ENCODE measurements at places on chromosomes 4 and X. TPM values are rescaled to one million over a fixed set of nuclear protein-coding genes. Genes with fewer than 3 reads are reported as not detected.

GRCh38 chr4:150366487-150366999, 215.4 kb upstream of the MAB21L2 start:
- no peak for DNase-seq

- no peak for DNase-seq
Observed at GRCh38 chr4:125527681-125528080, 212.9 kb downstream of the FAT4 start.

DNA sequence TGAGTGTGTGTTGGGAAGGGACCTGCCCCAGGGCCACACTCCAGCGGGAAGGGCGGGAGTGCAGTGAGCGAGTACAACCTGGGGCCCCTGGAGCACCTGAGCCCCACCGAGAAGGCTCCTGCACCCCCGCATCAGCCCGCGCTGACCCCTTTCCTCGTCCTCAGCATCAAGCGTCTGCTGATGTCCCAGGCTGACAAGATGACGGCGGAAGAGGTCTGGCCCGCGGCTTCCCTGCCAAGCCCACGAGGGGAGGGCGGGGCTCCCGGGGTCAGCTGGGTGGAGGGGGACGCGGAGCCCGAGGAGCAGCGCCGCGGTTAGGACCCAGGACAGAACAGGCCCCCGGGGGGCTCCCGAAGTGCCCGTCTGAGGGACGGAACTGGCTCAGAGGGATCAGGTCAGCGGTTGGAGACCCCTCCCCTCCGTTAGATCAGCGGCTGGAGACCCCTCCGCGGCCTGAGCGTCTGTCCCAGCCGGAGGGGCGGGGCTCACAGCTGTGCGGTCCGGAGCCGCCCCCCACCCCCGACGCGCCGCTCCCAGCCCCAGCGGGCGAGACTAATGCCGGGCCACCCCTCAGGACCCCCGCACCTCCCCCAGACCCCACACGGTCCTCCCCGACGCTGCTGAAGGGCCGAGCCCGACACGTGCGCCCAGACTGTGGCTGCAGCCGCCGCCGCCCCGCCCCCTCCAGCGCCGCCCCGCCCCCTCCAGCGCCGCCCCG, 6.7 kb downstream of the MYL5 start:
- peak; percentile 63 for DNase-seq

- DNase-seq = no peak
Observed at GRCh38 chrX:47563801-47564315, 2.9 kb downstream of the ARAF start.

GRCh38 chr4:10736266-10736665, 51.7 kb upstream of the CLNK start:
- no peak for DNase-seq

- DNase-seq = no peak
Observed at GRCh38 chr4:101777431-101777830, 13.1 kb upstream of the BANK1 start.

GRCh38 chr4:73998040-73999011, at the start of gene CXCL5:
Gene CXCL5, minus strand, starts transcription at chr4:73998677. Its CDS starts 96 bp downstream, at chr4:73998581.
- no peak for DNase-seq

GRCh38 chrX:149515954-149516602, 11.0 kb upstream of the IDS start:
- no peak for DNase-seq

DNA sequence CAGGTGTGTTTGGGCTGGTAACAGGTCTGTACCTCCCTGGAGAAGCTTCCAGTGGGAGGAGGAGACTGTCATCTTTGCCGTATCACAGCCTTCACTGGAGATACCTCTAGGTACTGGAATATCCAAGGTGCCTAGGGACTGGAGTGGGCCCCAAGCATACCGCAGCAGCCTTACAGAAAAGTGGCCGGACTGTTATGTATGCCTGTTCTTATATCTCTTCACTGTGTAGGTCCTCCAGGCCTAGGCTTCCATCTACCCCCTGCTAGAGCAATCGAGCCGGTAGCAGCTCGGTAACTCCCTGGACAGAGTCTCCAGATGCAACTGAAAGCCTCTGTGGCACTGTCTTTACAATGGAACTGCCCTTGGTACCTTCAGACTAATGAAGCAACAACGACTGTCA, 277.4 kb upstream of the GRIA3 start:
- no peak for DNase-seq

- no peak for DNase-seq
Observed at GRCh38 chr4:17707671-17708070, 73.8 kb downstream of the FAM184B start.

DNA sequence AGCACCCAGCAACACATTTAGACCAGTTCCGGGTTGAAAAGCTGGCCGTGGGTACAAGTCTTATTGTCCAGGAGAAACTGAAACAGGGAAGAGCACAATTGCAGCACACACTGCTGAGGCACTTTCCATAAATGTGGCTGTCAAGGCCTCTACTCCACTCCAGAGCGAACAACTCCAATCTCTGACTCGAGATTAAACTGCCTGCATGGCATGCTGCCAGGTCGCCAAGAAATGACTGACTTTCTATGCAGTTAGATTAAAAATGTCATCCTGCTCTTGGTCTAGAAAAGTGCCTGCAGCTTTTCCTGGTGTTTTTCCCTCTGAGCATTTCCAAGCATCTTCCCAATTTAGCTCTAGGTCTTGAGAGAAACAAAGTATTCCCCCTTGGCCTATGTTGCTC, 260.6 kb upstream of the EMCN start:
- no peak for DNase-seq

DNA sequence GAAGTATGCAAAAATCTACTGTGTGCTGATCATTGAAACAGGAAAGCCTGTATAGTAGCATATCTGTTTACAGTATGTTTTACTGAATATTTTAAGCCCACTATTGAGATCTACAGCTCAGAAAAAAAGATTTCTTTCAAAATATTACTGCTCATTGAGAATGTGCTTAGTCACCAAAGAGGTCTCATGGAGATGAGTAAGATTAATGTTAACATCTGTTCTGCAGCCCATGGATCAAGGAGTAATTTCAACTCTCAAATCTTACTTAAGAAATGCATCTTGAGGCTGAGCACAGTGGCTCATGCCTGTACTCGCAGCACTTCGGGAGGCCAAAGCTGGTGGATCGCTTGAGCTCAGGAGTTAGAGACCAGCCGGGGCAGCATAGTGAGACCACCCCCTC, 3.3 kb downstream of the RNF4 start:
- no peak for DNase-seq

GRCh38 chrX:72060196-72060920, 71.4 kb downstream of the RTL5 start:
- DNase-seq = no peak

GRCh38 chrX:63275127-63275526, 76.0 kb downstream of the SPIN4 start:
- no peak for DNase-seq

DNA sequence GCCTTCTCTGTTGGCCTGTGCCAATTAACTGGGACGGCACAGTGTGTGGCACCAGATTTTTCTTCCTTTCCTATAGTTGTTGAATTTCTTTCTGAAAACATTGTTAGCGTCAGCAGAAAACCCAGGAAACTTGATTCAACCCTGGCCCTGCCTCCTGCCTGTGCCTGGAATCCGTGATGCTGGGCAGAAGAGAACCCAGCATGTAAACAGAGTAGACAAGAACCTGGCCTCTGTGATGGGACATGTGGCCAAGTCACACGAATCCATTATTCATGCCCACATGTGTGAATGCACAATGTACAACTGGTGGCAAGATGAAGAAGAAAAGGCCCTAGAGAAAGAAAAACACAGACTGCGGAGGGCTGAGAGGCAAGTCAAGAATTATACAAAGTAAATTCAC, 111.4 kb downstream of the EFHC2 start:
- DNase-seq = no peak

GRCh38 chr4:14445882-14446281, 556.4 kb upstream of the CPEB2 start:
- no peak for DNase-seq

GRCh38 chr4:3442460-3442958, 741 bp downstream of the HGFAC start:
- DNase-seq = no peak

GRCh38 chrX:48890934-48891401, 6.6 kb downstream of the TIMM17B start:
- peak; percentile 28 for DNase-seq

DNA sequence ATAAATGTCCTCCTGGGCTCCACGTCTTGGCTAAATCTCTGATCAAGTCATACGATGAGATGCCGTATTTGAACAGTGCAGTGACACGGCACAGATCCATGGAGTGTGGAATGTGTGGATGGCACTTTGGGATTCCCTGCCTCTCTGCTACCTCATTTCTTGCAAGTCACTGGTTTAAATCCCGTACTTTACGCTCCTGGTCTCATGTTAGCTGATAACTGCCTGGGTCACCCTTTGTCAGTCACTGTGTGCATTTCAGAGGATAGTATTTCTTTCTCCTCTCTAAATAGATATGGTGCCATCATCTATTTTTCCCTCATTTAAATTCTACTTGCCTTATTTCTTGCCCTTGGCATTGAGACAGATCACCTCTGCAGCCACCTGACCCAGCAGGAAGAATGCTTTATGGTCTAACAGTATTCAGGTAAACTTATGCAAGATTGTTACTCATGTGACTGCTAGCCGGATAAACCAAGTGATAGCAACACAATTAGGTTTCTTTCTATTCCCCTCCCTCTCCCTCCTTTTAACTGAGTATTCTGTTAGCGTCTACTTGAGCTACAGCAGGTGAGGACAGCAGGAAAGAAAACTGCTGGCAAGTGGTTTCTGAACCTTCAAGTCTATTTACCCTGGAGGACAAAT, 2.8 kb downstream of the EGF start:
- DNase-seq = no peak

DNA sequence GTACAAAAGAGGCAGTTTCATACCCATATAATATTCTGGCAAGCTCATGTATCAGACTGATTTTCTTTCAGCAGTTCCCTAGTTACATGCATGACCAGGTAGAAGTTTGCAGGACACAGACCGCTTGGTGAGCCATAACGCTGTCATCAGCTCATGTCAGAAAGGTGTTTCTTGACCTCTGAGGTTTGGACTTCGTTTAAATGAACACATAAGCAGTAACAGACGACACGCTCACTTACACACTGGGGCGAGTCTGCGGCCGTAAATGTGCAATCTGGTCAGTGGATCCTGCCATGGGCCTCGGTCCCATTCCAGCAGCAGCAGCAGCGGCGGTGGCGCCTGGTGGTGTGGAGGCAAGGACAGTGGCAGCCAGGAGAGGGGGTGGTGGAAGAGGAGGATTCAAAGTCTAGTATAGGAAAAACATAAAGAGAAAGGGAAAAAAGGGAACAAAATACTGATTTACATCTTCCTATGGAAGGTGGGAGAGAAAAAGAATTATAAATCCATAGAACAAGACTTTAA, 111.9 kb upstream of the CBR4 start:
- DNase-seq = no peak

DNA sequence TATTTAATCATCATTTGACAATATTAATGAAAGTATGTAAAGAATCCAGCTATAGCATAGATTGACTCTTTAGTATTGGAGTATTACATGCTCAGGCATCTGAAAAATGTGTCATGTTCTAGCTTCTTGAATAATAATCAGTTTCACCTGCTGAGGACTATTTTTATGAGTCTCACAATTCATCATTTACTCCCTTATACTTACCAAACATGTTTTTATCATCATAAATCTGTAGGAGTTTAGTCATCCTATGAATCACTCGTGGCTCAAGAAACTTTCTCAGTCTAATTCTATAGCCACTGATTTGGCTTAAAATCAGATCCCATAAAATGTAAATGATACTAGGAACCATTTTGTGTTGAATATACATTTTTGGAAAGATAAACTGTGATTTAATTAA, 1616.1 kb downstream of the C4orf33 start:
- no peak for DNase-seq

DNA sequence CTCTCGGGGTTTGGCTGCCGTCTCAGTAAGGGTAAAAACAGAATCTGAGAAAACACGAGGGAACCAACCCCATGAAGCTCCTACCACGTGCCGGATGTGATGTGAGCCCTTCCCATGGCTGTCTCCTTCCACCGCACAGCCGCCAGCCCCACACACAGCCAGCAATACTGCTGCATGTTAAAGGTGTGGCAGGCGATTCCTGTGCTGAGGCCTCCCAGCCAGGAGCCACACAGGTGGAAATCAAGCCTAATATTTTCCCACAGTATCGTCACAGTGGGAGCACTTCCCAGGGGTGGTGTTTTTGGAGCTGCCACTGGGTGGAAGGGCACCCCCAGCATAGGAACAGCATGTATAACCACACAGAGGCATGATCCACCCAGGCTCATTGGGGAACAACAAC, 77.5 kb downstream of the SLC2A9 start:
- DNase-seq = no peak

- DNase-seq = no peak
Observed at GRCh38 chr4:7907142-7907541, 32.5 kb downstream of the AFAP1 start.

DNA sequence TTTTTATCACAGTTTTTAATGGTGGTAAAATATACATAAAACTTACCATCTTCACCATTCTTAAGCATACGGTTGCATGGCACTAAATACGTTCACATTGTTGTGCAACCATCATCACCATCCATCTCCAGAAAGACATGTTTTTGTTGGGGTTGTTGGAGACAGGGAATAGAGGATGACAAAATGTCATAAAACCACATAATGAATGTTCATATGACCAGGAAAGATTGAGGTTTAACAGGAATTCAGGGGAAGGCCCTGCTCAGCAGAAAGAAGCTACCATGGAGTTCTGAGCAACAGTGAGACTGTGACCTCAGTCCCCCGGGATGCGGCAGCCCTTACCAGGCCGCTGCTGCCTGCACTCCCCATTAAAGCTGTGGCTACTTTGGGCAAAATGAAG, 63.9 kb upstream of the TRIM2 start:
- no peak for DNase-seq

GRCh38 chr4:88054901-88055300, 47.5 kb downstream of the PKD2 start:
- DNase-seq = no peak

- DNase-seq = no peak
Observed at GRCh38 chr4:118729287-118730286, 44.4 kb downstream of the METTL14 start.

GRCh38 chrX:23134136-23134535, 134.4 kb downstream of the DDX53 start:
- no peak for DNase-seq

GRCh38 chr4:141348573-141348972, 127.9 kb downstream of the ZNF330 start:
- no peak for DNase-seq

DNA sequence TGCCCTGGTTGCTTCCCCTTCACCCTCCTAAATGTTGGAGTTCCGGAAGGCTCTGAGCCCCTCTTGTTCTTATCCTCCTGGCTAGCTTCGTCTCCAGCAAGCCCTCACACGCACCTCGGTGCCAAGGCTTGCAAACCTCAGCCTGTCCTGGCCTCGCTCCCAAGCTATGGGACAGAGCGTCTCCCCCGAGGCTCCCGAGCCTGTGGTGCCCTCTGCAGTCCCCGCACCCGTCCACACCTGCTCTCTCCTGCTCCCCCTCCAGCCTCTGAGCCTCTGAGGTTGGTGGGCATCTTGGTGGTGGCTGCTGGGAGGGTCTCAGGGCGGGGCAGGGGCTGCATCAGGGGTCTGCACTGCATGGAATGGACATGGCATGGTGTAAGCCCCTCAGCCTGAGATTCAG, 63.2 kb downstream of the TRMT44 start:
- DNase-seq = no peak

HHIP gene
- total RNA-seq = not detected

CORIN gene
- 6.7 TPM for total RNA-seq

LRRC66 gene
- total RNA-seq = 0.90 TPM

PLXNB3 gene
- total RNA-seq = 50.7 TPM

LGI2 gene
- 2.3 TPM for total RNA-seq

MAGEA1 gene
- total RNA-seq = not detected

YIPF7 gene
- 0.98 TPM for total RNA-seq

ZMAT1 gene
- 15.7 TPM for total RNA-seq

F8A2 gene
- not detected for total RNA-seq

MAGEA11 gene
- total RNA-seq = not detected

CSAG3 gene
- total RNA-seq = not detected

ZFP42 gene
- 0.90 TPM for total RNA-seq

Data from uterus (tissue), 4 donors.